Karpas-422 (cell line): ENCODE measurements at places on chromosomes 12 and 14.

GRCh38 chr14:94844593-94845152 is 74.8 kb upstream of the GSC start:
- no peak for DNase-seq

- no peak for DNase-seq
Measured at GRCh38 chr12:13033476-13033875, 10.7 kb upstream of the FAM234B start.

- no peak for DNase-seq
Measured at GRCh38 chr12:66590275-66590985, 88.4 kb downstream of the GRIP1 start.

DNA sequence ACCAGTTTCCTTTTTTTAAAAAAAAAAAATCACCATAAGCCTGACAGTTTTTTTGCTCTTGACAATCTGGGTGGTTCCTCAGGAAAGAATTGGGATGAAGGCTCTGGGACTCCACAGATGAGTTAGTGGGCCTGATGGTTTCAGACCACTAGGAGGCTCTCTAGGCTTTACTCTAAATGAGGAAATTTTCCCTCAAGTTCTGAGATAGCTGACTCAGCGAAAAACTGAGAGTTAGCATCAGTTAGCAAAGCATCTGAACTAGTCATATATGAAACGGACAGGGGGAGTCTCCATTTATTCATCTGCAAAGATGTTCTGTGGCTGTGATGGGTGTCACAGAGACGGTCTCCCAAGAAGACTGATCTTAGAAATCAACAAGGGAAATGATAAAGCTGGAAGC is 314.3 kb upstream of the OR4E1 start:
- DNase-seq: peak; percentile 72

DNA sequence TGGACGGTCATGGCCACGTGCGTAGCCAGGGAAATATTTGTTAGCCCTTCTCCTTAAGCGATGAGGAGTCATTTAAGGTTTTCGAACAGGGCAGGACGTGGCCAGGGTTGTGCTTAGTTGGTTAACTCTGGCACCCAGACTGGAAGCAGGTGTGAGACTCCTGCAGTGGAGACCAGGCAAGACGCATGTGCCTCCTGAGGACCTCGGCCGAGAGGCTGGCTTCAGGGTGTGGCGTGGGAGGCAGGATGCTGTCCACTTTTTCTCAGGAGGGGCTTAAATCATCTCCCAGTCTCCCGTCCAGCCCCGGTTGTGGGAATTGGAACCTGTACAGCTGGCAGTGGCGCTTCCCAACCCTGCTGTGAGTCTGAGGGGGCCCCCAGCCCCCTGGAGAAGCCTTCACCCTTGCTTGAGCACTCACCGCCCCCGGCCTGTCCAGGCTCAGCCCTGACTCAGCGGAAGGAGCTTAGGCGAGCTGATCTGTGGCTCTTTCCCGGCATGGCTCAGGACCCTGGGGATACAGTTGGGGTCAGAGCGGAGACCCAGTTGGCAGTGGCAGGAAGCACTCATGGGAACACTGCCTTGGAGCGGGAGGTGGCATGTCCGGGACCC is 46.3 kb upstream of the TSPAN9 start:
- DNase-seq: no peak

- no peak for DNase-seq
Measured at GRCh38 chr14:53391156-53391555, 238.0 kb upstream of the DDHD1 start.

DNA sequence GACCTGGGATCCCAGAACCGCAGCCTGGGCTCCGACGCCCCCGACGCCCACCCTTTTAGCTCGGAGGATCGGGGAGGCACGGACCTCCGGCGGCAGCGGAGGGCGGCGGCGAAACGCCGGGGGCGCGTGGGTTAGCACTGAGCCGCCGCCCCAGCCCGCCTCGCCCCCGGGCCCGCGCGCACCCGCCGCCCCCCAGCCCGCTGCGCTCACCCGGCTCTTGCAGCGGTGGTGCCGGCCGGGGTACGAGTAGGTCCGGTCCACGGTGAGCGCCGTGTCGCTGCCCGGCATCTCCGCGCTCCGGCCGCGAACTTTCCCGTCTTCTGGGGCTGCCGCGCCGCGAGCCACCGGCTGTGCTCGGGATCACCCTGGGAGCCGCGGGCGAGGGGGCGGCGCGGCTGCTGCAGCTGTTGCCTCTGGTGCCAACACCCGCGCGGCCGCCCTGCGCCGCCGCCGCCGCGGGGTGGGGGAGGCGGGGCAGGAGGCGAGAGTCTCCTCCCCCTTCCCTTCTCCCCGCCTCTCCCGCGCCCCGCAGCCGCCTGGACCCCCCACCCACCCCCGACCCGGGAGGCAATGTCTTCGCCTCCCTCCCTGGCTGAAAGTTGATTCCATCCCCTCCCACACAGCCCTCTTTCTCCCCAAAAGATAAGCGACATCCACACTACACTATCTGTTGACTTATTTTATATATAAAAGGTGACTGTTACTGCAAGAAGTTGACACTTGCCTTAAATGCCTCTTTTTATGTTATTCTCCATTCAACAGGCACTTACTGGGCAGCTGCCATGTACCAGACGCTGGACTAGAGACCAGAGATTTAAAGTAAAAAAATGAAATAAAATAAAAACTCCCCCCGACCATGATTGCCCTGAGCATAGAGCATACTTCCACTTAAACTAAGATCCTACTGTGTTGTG is at the start of gene TMCC3:
Gene TMCC3 (minus strand): TSS at position 415 of the 914 bp plus-strand sequence. CDS start 127 bp downstream, at position 288.
- DNase-seq: no peak

- no peak for DNase-seq
Measured at GRCh38 chr14:22449600-22449905, 139.5 kb downstream of the DAD1 start.

- DNase-seq: no peak
Measured at GRCh38 chr14:93510056-93510455, 79.3 kb downstream of the UNC79 start.

DNA sequence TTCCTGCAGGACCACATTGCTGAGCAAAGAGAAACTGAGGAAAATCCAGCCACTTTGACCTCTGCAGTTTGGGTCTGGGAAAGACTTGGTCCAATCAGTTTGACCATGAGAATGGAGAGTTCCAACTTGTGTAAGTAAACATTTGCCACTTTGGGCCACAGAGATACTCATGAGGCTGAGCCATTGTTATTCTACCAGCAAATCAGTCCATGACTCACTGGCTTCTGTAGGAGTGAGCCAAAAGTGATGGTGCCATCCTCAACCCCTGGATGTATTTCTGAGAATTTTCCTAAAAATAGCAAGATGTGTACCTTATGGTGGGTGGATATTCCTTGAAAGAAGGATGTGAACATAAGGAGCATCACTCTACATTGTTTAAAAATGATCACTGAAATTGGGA is 192.9 kb upstream of the OR4E1 start:
- DNase-seq: no peak

DNA sequence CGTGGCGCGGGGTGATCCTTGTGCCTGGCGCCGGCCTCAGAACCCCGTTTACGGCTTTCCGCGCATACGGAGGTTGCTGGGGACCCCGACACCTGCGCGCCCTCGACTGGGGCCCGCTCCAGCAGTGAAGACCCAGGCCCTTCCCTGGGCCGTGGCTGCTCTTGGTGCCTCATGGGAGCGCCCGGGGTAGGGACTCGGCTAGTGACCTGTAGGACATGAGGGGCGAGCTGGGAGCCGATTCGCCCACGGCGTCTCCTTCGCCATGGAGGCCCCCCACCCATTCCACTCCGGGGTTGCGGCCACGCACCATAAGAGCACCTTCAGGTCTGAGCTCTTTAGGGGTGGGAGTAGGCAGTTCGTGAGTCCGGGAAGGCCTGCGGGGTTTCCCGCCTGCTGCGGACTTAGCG is 14.2 kb upstream of the PAX9 start:
- DNase-seq: no peak

DNA sequence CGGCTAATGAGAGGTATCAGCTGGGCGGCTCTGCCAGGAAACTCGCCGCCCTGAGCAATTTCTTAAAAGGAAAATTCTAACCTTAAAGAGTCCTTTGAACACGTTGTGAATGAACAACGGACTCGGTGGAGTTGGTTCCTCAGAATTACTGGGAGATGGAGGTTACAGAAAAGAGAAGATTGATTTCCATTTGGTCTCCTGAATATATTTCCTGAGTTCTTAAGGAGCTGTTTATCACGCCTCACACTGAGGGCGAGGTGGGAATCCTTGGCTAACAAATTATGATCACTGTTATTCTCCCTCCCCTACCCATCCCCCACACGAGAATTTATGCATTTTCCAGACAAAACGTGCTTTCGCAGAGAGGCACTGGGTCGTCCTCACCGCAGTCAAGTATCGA is 194.5 kb upstream of the C14orf180 start:
- no peak for DNase-seq

GRCh38 chr14:62304257-62304656 is 542.0 kb downstream of the SNAPC1 start:
- no peak for DNase-seq

DNA sequence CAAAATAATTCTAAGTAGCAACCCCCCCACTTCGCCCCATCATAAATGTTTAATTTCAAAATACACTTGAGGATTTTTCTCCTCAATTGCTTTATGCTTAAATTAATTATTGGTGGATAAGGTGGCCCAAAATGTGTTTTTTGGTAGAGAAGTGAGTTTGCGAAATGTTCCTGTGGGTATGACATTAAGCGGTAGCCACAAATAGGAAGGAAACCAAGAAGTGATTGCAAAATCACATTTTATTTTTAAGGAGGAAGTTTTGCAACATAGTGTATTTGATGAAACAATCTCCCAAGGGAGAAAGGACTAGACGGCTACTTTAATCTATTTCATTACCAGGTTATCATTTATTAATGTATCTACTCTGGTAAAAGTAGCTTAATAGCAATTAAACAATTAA is 25.5 kb downstream of the SLC25A3 start:
- no peak for DNase-seq

DNA sequence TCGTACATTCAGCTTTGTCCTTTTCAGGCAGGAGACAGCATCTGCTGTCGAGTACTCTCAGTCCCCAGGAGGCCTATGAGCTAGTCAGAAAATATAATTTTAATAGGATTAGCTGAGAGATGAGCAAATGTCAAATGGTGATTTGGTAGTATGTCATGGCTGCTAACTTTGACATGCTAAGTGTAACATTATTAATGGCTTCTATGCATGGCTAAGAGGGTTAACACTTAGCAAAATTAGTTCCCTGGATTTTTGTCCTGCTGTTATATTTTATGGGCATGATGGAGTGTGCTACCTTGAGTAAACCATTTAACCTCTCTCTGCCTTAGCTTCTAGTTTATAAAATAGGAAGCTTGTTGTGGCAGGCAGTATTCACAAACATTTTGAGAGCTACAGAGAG is 2.9 kb upstream of the PCNX1 start:
- DNase-seq: no peak

DNA sequence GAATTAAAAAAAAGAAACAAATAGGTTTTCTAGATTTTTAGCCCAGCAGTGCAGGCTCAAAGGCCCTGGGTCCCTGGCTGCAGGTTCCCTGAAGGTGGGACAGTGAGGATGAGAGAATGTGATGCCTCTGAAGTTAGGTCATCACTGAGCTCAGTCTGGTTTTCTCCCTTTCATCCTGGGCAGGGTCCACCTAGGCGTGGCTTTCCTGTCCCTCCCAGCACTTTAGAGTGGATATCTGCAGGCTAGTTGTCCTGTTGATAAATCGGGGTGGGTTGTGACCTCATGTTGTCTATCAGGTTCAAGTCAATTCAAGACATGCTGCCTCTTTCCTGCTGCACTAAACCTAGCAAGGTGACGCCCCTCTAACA is 60.9 kb downstream of the MAP1LC3B2 start:
- DNase-seq: no peak

DNA sequence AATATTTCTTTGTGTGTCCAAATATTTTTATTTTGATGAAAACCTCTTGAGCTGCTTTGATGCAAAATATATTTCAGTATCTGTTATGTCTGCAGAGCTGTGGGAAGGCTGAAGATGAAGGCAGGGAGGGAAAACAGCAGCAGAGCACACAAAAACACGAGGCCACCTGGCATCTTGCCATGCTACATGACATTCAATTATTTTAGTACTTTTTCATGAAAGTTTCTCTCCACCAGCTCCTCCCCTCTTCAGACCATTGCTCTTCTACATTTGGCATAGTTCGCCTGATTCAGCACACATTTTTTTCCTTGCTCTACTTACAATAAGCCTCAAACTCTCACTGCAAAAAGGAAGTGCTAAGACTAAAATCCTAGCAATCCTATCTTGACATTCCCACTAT is 4.6 kb upstream of the ALX1 start:
- no peak for DNase-seq

GRCh38 chr12:6533923-6534694 is at the start of gene GAPDH:
Gene GAPDH (plus strand): TSS chr12:6534517. CDS start chr12:6534833, 316 bp downstream.
- DNase-seq: peak; percentile 99

- peak; percentile 76 for DNase-seq
Measured at GRCh38 chr12:117046011-117046369, 53.2 kb downstream of the TESC start.
